ENCODE measurements at places on chromosomes 5 and 9.

DNA sequence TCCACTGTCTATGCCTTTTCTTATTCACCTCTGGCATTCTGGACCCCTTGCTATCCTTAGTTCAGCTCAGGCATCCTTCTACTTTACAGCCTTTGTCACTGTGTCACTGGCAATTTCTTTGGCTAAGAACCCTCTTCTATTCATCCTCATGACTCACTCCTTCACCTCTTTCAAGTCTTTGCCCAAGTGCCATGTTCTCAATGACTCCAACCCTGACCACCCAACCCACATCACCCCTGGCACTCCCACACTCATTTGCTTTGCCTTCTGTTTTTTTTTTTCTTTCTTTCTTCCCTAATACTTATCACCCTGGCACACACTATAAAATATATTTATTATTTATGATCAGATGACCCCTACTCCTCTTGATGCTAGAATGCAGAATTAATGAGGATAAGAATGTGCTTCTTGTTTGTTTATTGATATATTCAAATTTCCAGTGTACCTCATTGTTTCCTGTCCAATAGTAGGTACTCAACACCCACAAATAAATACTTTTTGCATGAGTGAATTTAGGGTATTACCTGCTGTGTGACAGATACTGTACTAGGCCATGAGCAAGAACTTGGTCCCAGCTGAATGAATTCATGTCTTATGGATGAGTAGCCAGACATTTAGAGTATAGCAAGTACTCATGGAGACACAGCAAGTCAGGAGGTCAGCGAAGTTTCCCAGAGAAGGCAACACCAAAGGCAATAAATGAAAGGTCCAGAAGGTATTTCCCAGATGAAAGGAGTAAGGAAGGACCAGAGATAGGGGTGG, 236.1 kb downstream of the PAPPA start:
- no peak for DNase-seq

GRCh38 chr5:143153332-143154119, 250.0 kb downstream of the NR3C1 start:
- DNase-seq: no peak

GRCh38 chr9:70120834-70121510, 77.3 kb downstream of the MAMDC2 start:
- DNase-seq: no peak

- DNase-seq: no peak
Observed at GRCh38 chr9:129422843-129423192, 198.1 kb downstream of the C9orf50 start.

DNA sequence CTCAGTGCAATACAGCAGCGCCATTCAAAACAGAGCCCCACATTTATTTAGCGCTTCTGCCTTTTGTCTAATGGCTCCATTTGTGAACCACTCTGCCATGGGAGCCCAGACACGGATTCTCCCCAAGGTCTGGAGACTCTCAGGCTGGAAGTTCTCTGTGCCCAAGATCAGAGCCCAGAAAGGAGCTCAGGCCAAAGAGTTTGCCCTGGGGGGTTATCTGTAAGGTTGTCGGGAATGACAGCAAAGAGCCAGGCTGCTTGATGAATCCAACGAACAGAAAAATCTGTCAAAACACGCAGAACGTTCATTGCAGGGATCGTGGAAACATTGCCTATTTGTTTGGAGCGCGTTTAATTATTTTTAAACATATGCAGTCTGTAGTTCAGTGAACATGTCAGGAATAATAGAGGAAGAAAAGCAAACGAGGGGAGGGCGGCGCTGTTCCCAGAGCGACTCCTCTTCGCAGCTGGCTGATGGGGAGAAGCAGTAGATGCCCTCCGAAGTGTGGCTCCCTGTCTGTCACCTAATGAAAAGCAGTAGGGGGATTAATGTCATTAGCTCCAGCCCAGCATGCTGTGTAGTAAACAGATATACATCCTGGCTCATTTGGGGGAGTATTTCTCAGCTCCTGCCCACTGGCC, 464.9 kb upstream of the MPDZ start:
- DNase-seq: no peak

DNA sequence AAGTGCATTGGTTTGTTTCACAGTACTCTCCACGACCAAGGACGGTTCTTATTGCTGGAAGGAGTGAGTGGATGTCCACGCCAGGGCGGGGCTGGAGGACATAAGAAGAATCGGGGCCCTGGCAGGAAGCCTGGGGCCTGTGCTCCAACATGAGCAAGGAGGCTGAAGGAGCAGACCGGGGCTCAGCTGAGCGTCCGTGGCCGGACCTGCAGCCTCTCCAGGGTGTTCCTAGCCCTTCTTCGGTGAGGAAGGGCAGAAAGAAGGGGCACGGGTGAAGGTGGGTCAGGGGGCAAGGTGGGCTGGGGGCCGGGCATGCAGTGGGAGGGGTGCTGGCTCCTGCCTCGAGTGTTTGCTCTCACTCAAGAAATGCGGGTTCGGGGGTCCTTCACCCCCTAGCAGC, 18.1 kb downstream of the FAM78A start:
- DNase-seq: no peak
